Prostate gland (tissue), 2 donors: ENCODE measurements at places on chromosomes 7 and 10. TPM values are rescaled to one million over a fixed set of nuclear protein-coding genes. Genes with fewer than 3 reads are reported as not detected.

Gene MYH16
- total RNA-seq = not detected

DNA sequence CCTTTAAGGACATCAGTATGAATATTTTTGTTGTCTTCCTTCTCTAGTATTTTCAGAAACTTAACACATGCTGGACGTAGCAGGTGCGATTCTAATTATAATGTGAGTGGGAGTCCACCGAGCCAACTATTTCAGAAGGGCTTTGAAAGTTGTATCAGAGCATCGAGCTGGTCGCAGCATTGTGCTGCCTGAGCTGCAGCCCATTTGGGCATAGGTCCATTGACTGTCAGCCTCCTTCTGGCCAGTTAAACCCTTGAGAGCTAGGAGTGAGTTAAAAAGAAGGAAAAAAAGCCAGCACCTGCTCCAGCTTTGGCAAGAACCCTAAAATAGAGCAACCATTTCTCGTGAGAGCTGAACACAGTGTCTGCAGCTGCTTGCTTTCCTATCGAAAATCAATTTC lies 47.8 kb downstream of the SLC35G1 start:
- H3K36me3 ChIP-seq = no peaks in the 10 kb centered on the region
- H3K27ac ChIP-seq = no peak overlapping the region
- no peak overlapping the region for H3K4me3 ChIP-seq
- no peak for DNase-seq

DNA sequence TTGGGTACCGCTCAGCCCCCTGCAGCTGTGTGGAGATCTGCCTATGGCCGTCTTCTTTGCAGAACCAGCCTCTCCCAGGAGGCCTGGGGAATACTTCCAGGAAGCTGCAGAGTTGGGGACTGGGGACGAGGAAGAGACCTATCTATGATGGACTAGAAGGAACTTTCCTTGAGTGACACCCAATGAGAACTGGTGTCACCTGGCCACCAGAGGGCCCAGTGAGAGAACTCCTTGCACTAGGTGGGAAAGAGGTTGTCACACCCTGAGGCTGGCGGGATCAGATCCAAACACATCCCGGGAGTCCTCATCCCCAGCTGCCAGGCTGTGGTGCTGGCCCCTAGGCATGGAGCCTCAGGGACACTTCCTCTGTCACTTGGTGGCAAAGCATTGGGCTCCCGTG lies 4.9 kb upstream of the GRID2IP start:
- H3K27ac ChIP-seq = no peak overlapping the region
- no peak overlapping the region for H3K4me3 ChIP-seq
- DNase-seq = no peak
- no peaks in the 10 kb centered on the region for H3K4me1 ChIP-seq
- no peaks in the 10 kb centered on the region for H3K27me3 ChIP-seq
- H3K36me3 ChIP-seq = no peaks in the 10 kb centered on the region

Gene SPDYE8
- not detected for total RNA-seq

- H3K27ac ChIP-seq = peak overlapping the region; percentile 9
- H3K27me3 ChIP-seq = no peaks in the 10 kb centered on the region
- H3K36me3 ChIP-seq = no peaks in the 10 kb centered on the region
- no peaks in the 10 kb centered on the region for H3K4me1 ChIP-seq
- H3K4me3 ChIP-seq = no peak overlapping the region
- no peak for DNase-seq
Measured at GRCh38 chr7:130887182-130887956, 153.4 kb upstream of the KLF14 start.

GRCh38 chr7:24572393-24572996 lies 757 bp upstream of the PALS2 start:
- H3K27me3 ChIP-seq = no peaks in the 10 kb centered on the region
- H3K4me1 ChIP-seq = peaks cover 4% of the 10 kb centered on the region
- no peaks in the 10 kb centered on the region for H3K36me3 ChIP-seq
- peak overlapping the region; percentile 67 for H3K4me3 ChIP-seq
- peak overlapping the region; percentile 89 for H3K27ac ChIP-seq

DNA sequence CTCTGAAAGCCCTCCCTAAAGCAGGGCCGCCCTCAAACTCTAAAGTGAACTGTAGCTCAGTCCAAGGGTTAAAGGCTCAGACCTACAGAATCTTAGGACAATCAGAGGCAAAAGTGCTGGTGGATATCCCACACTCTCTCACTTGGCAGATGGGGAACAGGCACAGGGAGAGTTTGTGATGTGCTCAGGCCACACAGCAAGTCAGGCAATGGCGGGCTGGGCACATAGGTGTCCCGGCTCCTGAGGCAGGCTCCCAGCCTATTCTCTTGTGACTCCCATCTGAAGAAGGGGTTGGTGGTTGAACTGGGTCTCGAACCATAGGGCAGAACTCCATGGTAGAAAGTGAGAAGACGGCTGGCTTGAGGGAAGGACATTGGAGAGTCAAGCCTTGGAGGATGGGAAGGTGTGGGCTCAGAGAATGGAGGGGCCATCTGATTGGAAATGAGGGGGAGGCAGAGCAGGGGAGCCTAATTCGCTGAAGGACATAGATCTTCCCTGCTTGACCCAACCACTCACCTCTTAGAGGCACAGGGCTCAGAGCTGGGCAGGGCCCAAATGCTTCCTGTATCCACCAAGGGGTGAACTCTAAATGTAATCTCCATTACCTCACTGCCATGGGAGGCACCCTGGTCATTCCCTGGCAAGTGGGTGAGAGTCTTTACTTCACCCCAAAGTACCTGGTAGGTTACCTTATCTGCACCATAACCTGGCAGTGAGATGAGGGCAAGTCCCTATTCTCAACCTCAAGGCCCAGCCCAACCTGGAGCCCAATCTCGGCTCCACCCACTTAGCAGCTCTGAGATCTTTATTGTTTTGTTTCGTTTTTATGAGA lies 4.9 kb upstream of the ZMIZ1 start:
- peaks cover 9% of the 10 kb centered on the region for H3K4me1 ChIP-seq
- H3K4me3 ChIP-seq = no peak overlapping the region
- no peak for DNase-seq
- H3K27ac ChIP-seq = no peak overlapping the region

- no peak for DNase-seq
- H3K4me1 ChIP-seq = no peaks in the 10 kb centered on the region
- H3K27ac ChIP-seq = no peak overlapping the region
- H3K4me3 ChIP-seq = no peak overlapping the region
- no peaks in the 10 kb centered on the region for H3K36me3 ChIP-seq
Measured at GRCh38 chr10:51861051-51861450, 161.7 kb upstream of the CSTF2T start.

GRCh38 chr10:87862679-87863052 lies 667 bp downstream of the KLLN start:
- H3K4me3 ChIP-seq = peak overlapping the region; percentile 64
- H3K4me1 ChIP-seq = no peaks in the 10 kb centered on the region
- peak overlapping the region; percentile 89 for H3K27ac ChIP-seq
- no peaks in the 10 kb centered on the region for H3K36me3 ChIP-seq
- H3K27me3 ChIP-seq = no peaks in the 10 kb centered on the region

DNA sequence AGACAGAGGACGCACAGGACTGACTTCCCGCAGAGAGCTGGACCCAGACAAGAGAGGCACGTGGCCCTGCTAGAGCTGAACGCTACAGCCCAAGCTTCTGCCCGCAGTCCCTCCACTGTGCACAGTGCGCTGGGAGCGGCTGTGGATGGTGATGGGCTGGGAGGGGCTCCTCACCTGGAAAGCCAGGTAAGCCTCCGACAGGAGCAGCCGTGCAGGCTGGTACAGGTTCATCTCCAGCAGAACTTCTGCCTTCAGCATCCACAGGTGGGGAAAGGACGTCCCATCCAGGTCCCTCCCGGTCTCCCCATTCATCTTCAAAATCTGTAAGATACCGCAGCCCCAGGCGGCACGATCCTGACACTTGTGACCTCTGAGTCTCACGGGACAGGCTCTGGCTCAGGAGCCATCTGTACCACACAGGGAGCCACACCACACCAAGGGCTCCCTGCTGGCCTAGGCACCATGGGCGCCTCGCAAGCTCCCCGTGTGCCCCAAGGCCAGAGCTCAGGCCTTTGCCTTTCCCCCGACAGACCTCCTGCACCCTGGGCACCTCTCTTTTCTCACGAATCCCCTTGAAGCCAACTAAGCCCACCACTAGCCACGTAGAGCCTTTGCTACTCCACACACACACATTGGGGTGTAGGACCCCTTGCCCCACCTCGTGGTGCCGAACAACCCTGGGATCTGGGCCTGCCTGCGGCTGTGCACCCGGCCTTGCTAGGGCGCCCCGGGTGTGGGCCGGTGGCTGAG lies 76.3 kb downstream of the CFAP46 start:
- H3K27me3 ChIP-seq = no peaks in the 10 kb centered on the region
- H3K36me3 ChIP-seq = no peaks in the 10 kb centered on the region
- no peak for DNase-seq
- no peaks in the 10 kb centered on the region for H3K4me1 ChIP-seq
- no peak overlapping the region for H3K4me3 ChIP-seq
- no peak overlapping the region for H3K27ac ChIP-seq

DNA sequence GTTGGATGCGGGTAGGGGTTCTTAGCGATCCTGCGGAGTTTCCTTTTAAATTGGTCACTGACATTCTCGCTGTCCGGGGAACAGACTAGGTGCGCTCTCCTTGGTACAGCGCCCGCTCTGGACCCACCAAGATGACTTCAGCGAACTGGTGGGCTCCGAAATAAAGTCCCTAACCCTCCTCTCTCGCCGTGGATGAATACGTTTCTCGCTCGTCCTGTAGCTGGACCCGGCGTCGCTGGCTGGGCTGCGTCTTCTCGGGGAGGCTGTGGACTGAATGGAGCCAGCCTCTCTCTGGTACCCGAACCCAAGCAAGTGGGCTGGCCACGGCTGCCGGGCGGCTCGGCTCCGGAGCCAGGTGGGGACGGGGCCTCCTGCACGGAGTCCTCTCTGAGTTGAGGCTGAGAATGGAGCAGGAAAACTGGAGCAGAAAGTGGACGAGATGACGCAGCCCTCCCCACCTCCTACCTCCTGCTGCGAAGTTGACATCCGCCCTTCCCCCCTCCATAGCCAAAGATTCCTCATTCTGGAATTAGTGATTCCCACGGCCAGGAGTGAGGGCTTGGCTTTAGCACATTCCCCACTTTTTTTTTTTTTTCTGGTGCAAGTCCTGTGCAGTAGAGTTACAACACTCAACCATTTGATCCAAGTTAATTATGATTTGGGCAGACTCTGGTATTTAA lies 1.5 kb downstream of the UNC5B start:
- peaks cover 2% of the 10 kb centered on the region for H3K4me1 ChIP-seq
- no peak for DNase-seq
- H3K4me3 ChIP-seq = peak overlapping the region; percentile 58
- no peaks in the 10 kb centered on the region for H3K36me3 ChIP-seq
- H3K27me3 ChIP-seq = no peaks in the 10 kb centered on the region

Gene CYP51A1
- 51.6 TPM for total RNA-seq

Gene PTF1A
- not detected for total RNA-seq

GRCh38 chr7:56083150-56083785 lies 9.5 kb downstream of the PHKG1 start:
- H3K36me3 ChIP-seq = no peaks in the 10 kb centered on the region
- H3K4me3 ChIP-seq = no peak overlapping the region
- H3K4me1 ChIP-seq = peaks cover 11% of the 10 kb centered on the region
- no peaks in the 10 kb centered on the region for H3K27me3 ChIP-seq
- DNase-seq = no peak

Gene AMPH
- total RNA-seq = not detected

GRCh38 chr7:88665892-88666514 lies 93.5 kb upstream of the ZNF804B start:
- no peak overlapping the region for H3K27ac ChIP-seq
- H3K27me3 ChIP-seq = no peaks in the 10 kb centered on the region
- no peaks in the 10 kb centered on the region for H3K36me3 ChIP-seq
- no peak for DNase-seq
- H3K4me3 ChIP-seq = no peak overlapping the region

Gene ZNF37A
- total RNA-seq = 11.7 TPM

- H3K27ac ChIP-seq = no peak overlapping the region
- no peaks in the 10 kb centered on the region for H3K4me1 ChIP-seq
- H3K36me3 ChIP-seq = no peaks in the 10 kb centered on the region
- no peak overlapping the region for H3K4me3 ChIP-seq
- no peak for DNase-seq
- H3K27me3 ChIP-seq = no peaks in the 10 kb centered on the region
Measured at GRCh38 chr10:116853287-116853686, 4.0 kb downstream of the ENO4 start.

DNA sequence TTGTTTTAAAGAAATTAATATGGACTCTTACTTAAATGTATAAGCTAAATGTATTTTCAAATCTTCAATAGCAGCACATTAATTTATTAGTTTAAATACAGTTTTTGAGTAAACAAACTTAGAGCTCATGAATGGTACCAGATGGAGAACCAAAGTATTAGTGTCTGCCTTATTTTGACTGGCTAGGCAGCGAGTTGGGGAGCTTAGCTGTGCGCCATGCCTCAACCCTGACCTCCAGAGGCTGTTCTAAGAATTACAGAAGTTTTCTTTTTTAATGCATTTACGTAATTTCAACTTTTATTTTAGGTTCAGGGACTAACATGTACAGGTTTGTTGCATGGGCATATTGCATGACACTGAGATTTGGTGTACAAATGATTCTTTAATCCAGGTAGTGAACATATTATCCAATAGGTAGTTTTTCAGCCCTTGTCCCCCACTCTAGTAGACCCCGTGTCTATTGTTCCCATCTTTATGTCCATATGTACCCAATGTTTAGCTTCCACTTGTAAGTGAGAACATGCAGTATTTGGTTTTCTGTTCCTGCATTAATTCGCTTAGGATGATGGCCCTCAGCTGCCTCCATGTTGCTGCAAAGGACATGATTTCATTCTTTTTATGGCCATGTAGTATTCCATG lies 166.8 kb downstream of the IQUB start:
- H3K4me3 ChIP-seq = no peak overlapping the region
- no peaks in the 10 kb centered on the region for H3K4me1 ChIP-seq
- no peak for DNase-seq
- H3K27me3 ChIP-seq = no peaks in the 10 kb centered on the region
- H3K36me3 ChIP-seq = no peaks in the 10 kb centered on the region
- no peak overlapping the region for H3K27ac ChIP-seq

GRCh38 chr7:47458057-47458456 lies 123.9 kb downstream of the TNS3 start:
- H3K4me3 ChIP-seq = no peak overlapping the region
- no peaks in the 10 kb centered on the region for H3K36me3 ChIP-seq
- H3K27ac ChIP-seq = no peak overlapping the region
- H3K27me3 ChIP-seq = no peaks in the 10 kb centered on the region
- DNase-seq = no peak

DNA sequence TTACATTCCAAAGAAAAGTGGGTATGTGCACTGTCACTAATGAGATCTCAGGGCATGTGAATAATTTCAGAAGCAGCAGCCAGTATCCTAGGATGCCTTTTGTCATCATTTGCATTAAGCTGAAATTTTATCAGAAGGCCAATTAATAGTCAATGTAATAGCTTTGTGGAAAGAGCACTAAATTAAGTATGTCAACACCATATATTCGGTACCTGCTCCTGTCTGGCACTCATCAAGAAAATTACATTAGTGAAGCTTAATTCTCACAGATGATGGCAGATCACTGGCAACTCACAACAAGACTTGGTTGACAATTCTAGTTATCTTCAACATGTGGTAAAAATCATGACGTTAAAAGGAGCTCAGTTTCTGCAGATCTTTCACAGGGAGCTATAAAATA lies 271.4 kb downstream of the PARD3 start:
- no peaks in the 10 kb centered on the region for H3K4me1 ChIP-seq
- H3K27ac ChIP-seq = no peak overlapping the region
- H3K27me3 ChIP-seq = no peaks in the 10 kb centered on the region

Gene AKR1C4
- not detected for total RNA-seq

GRCh38 chr10:88920198-88920597 lies 32.4 kb downstream of the ACTA2 start:
- H3K4me3 ChIP-seq = no peak overlapping the region
- no peaks in the 10 kb centered on the region for H3K36me3 ChIP-seq
